NCI-H1048 (cell line): ENCODE measurements at places on chromosomes 5 and 9.

GRCh38 chr5:138032028-138032571 is 779 bp downstream of the FAM13B start:
- DNase-seq, result no peak

GRCh38 chr9:86795823-86796553 is 151.3 kb downstream of the GAS1 start:
- no peak for DNase-seq

DNA sequence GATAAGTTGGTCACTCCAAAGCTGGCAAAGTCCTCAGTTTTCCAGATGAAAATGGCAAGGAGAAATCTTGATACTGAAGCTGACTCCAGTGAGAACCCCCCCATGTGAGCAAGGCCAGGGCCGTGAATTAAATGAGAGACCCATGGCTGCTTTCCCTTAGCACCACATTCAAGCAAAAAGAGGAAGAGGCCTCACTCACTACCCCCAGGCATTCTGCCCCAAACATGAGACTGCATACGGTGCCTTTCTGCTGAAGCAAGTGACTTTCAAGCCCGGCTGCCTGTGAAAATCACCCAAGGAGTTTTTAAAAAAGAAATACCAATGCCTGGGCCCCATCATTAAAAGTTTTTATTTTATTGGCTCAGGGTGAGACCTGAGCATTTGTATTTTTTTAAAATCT is 66.9 kb downstream of the TMEM252 start:
- no peak for DNase-seq

- no peak for DNase-seq
Measured at GRCh38 chr5:160539431-160539830, 117.8 kb downstream of the PTTG1 start.

DNA sequence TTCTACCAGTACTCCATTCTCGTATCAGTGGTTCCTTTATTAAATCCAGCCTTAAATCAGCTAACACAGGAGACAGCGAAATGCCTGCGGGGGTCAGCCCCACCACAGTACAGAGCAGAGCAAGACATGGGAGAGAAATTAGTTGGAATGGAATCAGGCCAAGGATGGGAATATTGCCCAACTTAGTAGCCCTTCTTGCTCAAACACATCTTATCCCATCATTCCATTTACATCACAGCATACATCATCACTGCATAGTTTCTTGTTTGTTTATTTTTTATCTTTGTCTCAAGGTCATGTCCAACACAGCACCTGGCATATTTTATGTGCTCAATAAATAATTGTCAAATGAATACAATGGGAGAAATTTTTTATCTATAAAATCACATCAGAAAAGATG is 34.3 kb upstream of the DAB2 start:
- no peak for DNase-seq

DNA sequence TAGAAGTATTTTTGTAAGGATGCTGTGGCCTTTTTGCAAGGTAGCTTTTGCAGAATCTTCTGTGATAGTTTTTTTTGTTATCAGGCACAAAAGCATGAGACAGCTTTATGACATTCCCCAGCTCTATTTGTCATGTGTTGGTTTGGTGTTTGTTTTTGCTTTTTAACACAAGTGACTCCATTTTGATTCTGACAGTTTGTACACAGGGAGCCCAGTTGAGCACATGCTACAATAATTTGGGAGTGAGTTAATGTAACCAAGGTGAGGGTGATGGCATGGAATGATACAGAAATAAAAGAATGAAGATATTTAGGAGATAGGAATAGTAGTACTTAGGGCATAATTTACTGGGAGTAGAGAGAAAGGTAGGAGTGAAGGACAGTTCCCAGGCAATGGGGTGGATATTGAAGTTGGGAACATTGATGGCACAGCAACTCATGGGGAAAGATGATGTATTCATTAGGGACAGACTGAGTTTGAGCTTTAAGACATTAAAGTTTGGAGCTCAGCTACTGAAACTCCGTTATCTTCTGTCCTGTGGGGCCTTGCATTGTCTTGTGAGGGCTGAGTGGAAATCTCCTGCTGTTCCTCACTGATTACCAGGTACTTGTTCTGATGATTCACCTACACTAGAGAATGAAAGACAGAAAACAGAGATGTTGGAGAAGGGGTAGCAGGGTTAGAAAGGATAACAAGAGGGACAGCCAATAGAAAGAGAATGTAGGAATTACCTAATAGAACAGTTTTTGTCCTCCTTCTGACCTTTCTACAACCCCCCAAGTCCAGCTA is 88.3 kb upstream of the CCDC112 start:
- no peak for DNase-seq

GRCh38 chr9:27329291-27329690 is 32.3 kb upstream of the EQTN start:
- DNase-seq, result no peak

GRCh38 chr5:116652903-116653302 is 78.3 kb upstream of the SEMA6A start:
- DNase-seq, result no peak

GRCh38 chr5:138945421-138946240 is 70.5 kb upstream of the LRRTM2 start:
- DNase-seq, result no peak
